Progenitor cell of endocrine pancreas (in vitro differentiated cells): ENCODE measurements at places on chromosomes 16 and 17.

DNA sequence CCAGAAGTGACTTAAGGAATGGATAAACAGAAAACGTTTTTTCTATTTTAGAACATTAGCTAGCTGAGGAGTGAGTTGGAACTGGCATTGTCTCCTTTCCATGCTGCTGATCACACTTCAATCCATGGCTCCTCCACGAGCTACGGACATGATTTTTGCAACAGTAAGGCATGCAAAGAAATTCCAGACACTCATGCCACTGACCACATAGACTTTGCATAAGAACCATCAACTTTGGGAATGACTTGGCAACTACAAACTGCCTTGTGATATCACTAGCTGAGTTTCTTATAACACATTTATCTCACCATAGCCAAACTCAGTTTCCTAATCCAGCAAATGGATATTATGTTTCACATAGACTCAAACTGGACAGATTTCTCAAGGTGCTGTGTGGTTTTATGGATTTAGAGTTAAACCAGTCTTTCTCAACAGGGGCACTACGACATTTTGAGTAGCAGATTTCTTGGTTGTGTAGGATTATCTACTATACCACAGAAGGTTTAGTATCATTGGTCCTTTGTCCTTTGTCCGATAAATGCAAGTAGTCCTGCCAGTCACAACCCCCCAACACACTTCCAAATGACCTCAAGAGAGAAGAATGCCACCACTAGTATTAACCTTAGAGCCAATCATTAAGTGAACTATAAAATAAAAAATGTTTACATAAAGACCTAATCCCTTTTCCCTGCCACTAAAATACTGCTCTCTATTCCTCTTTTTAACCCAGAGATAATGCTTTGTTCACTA, 48.3 kb upstream of the C17orf78 start:
- no peak for DNase-seq

- DNase-seq: no peak
Observed at GRCh38 chr17:37079735-37080134, 131.0 kb downstream of the AATF start.

- no peak for DNase-seq
Observed at GRCh38 chr17:46028374-46028773, 29.3 kb downstream of the STH start.

DNA sequence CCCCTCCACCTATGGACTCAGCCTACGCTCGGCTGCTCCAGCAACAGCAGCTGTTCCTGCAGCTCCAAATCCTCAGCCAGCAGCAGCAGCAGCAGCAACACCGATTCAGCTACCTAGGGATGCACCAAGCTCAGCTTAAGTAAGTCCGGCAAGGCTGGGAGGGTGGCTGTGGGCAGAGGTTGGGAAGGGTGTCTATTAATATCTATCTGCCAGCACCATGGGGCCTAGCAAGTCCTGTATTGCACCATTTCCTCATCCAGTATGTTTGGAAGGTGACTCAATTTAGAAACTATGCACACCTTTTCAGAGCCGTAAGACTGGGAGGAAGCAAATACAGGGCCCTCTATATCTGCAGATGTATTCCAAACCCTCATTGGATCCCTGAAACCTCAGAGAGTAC, 45.0 kb upstream of the ARHGAP44 start:
- no peak for DNase-seq

GRCh38 chr17:64357191-64357981, 33.3 kb downstream of the PECAM1 start:
- DNase-seq: no peak

- DNase-seq: peak; percentile 42
Observed at GRCh38 chr16:77169650-77170236, 21.2 kb upstream of the MON1B start.

GRCh38 chr17:64256913-64257807, 5.9 kb downstream of the TEX2 start:
- DNase-seq: no peak

- DNase-seq: no peak
Observed at GRCh38 chr17:32831223-32831622, 45.7 kb downstream of the MYO1D start.

DNA sequence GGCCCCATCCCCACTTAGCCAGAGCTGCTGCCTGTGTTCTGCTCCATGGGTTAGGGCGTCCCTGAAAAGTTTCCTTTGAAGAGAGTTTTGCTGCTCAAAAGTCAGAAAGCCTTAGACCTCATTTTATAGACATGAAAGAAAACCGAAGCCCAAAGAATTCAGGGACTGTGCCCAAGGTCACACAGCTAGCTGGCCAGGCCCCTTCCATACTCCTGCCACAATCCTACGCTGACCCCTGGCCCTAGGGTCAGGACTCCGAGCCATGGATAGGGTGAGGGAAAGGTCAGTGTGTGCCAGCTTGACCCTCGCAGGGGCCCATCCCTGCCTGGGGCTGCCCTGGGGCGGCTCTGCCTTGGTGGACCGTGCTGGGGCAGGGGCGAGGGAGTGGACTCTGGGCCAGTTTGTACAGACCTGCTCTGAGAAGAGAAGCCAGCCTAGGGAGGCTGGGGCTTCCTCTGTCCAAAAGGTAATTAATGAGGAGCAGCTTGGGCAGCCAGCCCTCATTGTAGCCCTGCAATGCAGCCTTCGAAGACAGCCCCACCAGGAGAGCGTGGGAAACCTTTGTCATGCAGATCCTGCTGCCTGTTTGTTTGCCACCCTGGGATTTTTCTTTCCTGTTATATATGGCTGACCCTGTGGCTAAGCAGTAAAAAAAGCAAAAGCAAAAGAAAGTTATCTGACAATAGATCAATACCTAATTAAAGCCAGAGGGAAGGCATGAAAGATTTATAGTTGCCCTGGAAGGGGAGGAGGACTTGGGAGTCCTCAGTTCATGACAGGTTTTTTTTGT, 37.4 kb downstream of the RHBDL3 start:
- no peak for DNase-seq
